ENCODE measurements at places on chromosomes 1 and 21.

DNA sequence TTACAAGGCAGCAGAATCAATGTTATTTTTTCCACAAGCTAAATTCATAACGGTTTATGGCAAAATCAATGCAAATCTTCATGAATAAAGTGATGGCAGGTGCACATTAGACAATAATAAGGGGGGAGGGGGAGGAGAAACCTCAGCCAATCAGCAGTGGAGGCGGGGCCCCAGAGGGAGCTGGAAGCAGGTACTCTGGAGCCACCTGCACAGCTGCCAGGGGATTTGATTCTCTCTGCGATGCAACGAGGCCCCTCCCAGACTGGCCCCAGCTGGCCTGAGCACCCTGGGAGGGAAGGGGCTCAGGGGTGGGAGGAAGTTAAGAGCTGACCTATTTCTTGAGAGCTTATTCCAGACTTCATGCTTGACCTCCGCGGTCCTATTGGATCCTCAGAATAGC lies 127.8 kb upstream of the IGSF21 start:
- DNase-seq: peak; percentile 91

DNA sequence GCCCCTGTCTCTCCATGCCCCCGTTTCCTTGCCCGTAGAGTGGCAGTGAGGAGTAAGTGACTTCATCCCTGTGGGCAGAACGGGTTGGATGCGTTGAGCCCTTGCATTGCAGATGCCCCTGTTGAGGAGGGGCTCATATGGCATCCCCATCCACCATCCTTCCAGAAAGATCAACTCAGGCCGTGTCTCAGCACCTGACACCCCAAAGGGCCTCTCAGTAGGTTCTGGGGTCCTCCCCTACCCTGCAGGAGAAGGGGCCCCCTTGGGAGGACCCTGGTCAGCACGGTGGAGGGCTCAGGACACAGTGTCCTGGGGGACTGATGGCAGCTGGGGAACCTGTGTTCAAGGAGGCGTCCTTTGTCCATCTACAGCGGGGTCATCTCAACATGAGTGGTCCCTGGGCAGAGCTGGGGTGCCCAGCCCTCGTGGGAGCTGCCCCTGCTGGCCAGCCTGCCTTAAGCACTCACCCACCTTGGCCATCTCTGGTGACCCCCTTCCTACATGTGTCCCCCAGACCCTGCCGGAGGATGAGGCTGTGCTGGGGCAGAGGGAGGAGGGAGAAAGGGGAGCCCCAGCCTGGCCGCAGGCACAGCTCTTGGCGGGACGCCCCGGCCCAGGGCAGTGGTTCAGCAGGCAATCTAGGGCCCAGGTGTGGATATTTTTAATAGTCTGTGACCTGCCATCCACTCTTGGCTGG lies 48.2 kb upstream of the ACTRT2 start:
- no peak for DNase-seq

- DNase-seq: no peak
Measured at GRCh38 chr1:67614511-67614934, 70.5 kb upstream of the GADD45A start.

GRCh38 chr21:43659136-43660000 lies at the start of the genes HSF2BP and RRP1B:
Gene HSF2BP (minus strand): TSS chr21:43659488. CDS start chr21:43658096, 1,392 bp downstream.
Gene RRP1B (plus strand): TSS chr21:43659560. CDS start chr21:43659665, 105 bp downstream.
- DNase-seq: peak; percentile 87

DNA sequence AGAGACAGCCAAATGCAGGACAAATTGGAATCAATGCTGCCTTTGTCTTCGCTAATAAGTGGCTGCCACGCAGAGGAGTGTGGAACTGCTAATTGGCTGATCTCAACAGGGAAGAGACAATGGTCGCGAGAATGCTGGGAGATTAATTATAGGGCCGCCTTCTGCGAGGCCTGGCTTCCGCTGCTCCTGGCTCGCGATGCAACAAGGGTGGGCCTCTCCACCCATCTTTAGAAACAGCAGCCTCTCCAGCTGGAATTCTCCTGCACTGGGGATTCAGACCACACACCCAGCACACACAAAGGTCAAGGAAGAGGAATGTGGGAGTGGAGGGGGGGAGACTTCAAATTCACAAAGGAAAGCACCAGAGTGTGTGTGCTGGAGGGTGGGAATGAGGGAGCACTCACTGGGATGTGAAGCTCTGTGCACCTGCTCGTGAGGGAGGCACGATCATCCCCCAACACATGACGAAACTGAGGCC lies 200.7 kb upstream of the GRIK3 start:
- DNase-seq: no peak

GRCh38 chr1:178633056-178633455 lies 92.0 kb upstream of the RALGPS2 start:
- DNase-seq: no peak

GRCh38 chr1:230120921-230121381 lies 53.9 kb downstream of the GALNT2 start:
- DNase-seq: no peak

DNA sequence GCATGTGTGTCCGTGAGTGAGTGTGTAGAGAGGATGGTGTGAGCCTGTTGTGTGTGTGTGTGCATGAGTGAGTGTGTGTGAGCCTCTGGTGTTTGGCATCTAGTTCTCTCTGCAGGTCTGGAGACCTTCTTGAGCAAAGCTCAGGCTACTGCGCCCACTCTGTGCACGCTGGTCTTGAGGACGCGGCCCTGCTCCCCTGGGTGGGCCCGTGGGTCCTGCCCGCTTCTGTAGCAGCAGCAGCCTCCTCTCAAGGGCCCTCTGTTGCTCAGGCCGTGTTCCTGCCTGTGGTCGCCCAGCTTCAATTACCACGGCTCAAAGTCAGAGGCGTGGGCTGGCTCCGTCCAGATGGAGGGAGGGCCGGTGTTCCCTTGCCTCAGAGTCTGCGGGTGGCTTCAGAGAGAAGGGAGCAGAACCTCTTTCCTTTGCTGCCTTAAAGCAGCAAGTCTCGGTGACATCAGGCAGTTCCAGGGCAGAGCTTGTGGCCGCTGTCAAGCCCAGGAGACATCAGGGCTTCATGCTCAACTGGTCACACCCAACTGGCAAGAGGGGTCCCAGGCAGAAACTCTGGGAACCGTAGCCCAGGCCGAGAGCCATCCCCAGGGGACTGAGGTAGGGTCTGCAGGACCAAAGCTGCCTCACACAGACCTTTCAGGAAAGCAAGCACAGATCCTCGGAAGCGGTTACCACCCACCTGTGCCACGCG lies 270.6 kb upstream of the VAMP3 start:
- DNase-seq: no peak

DNA sequence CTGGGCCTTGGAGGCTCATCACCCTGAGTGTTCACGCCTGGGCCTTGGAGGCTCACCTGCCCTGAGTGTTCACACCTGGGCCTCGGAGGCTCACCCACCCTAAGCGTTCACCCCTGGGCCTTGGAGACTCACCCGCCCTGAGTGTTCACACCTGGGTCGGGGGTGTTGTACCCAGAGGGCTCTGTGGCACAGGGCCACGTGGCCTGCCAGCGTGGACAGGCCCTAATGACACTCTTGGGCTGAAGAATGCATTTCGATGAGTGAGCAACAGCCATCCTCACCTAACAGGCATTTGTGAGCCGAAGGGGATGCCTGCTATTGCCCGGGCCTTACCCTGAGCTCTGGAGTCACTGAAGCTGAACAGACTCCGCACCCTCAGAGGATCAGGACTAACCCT lies 17.5 kb downstream of the SLC19A1 start:
- DNase-seq: no peak

DNA sequence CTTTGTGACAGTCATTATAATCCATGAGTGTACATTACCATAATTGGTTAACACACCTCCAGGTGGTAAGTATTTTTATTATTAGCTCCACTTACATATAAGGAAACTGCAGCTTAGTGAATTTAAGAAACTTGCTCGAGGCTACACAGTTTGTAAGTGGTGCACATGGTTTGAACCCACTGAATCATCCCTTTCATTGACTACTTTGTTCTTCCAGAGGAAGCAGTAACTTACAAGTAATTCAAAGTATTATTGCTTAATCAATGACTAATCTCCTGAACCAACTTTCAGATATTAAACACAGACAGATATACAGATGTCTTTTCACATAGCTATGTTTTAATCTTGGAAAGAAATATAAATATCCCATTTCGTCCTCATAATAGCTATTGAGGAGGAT lies 18.7 kb upstream of the CLDN8 start:
- no peak for DNase-seq

- no peak for DNase-seq
Measured at GRCh38 chr1:8693107-8693506, 124.3 kb downstream of the RERE start.

GRCh38 chr1:29805896-29806160 lies 569.5 kb downstream of the PTPRU start:
- no peak for DNase-seq

GRCh38 chr1:241139047-241139446 lies 218.0 kb downstream of the RGS7 start:
- no peak for DNase-seq

- DNase-seq: no peak
Measured at GRCh38 chr1:235821361-235821981, 45.2 kb downstream of the LYST start.

DNA sequence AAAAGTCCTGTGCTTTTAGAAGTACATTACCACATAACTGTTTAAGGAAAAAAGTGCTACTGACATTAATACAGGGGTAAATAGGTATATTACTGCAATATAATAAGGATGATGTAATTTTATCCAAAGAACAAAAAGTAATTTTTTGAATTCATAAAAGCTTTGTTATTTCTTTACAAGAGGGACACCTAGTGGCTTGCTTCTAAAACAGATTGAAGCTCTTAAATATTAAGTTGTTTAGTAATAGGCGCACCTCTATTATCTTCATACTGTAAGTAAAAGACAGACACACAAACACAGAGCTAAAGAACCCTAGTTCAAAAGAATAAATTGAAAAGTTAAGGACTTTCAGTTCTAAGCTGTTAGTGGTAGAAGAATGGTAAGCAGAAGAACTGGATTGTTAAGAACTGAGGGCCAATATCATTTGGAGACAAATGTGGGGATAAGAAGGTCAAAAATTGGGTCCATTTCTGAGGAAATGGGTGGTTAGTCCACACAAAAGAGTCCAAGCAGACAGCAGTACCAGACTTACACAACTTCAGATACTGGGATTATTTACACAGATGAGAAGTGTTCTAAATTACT lies 15.4 kb downstream of the ZNHIT6 start:
- no peak for DNase-seq

DNA sequence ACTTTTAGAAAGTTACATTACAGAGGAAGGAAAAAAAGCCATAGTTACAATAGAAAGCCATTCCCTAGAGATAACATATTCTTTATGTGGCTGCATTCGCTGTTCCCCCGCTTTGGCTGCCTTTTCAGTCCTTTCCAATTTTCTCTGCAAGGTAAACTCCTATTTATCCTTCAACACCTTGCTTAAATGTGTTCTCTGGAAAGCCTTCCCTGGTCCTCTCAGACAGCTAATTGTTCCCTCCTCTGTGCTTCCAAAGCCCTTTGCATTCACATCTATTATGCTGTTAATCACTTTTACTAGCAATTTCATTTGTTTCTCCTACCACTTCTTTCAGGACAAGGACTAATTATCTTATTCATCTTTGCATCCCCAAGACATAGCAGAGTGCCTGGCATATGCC lies 1.6 kb downstream of the PHC2 start:
- DNase-seq: no peak

GRCh38 chr1:232511172-232511571 lies 118.8 kb downstream of the SIPA1L2 start:
- no peak for DNase-seq

DNA sequence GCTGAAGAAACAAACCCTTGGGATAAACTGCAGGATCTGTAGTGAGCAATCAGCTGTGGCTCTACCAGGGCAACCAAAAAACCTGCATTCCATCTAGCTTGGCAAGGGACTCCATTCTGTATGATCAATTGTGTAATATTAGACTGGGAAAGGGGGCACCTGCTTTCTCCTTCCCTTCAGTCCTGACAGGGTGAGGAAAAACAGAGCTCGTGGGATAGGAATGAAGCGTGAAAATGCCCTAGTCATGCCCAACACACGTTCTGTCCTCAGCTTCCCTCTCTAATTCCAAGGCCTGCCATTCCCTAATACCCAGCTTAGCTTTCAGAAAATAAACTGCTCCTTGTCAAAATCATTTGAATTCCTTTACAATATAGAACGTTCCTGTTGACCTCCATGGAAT lies 442.3 kb downstream of the PLPP3 start:
- no peak for DNase-seq

DNA sequence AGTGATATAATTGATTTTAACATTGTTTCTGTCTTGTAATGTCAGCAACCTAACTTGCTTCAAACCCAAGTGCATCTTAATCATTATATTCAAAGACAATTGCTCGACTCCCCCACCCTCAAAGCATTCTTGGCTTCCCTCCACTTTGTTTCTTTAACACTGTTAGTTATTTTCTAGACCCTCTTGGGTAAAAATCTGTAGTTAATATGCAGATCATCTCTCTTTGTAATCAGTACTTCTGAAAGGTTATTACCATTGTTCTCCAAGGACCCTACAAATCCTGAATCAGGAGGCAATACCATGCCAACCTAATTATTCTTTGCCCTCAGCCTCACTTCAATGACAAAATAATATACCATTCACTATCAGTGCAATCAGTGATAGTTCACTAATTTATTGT lies 1075.7 kb downstream of the AMY1C start:
- no peak for DNase-seq

DNA sequence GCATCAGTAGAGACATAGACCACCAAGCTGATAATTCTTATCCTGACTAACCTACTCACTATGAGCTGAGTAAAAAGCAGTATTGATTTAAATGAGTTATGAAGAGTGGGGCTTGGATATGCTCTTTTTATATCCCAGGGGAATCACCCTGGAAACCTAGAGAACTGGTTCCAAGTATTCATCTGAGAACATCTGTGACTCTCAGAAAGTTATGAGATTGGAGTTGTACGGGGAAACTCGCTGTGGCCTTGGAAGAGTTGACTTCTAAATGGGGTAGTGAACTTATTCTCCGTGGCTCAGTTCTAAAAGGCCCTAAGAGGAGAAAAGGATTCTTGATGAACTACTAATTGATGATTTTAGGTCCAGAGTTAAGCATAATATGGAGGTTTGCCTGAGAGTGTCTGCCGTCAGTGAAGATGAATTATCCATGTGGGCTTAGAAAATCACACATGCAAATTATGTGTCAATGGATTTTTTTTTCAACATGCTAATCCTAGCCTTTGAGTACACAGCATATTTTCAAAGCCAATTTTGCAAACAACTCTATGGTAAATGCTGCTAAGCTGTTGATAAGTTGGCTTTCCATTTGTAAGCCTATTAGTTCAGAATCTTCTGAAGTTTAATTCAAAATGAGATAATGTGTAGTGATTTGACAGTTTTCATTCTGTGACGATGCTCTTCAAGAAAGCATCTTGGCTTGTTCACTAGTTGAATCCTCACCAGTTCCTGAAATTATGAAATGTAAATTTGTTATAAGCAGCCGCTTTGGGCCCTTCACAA lies 122.7 kb downstream of the FGGY start:
- no peak for DNase-seq

GRCh38 chr1:24403806-24404205 lies 9.8 kb downstream of the STPG1 start:
- no peak for DNase-seq
